ENCODE measurements at places on chromosomes 3 and 15.

- no peak for ATAC-seq
These were observed 202.2 kb upstream of the ADAMTS9 start for GRCh38 chr3:64890006-64890405.

DNA sequence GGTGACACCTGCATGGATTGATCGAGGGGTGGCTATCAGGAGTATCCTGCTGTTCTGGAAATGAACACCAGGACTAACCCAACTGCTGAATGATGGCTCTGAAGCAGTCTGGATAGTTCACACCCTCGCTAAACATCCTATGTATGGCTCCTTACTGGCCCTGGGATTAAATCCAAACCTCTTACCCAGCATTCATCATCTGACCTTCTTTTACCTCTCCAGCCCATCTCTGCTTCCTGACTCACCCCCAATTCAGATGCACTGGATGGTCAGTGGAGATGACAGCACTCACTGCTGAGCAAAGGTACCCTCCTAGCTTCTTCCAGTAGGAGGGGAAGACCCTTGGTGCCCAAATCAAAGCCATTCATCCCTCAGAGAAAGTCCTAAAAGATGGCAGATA is 235.2 kb upstream of the TRIM42 start:
- ATAC-seq, result no peak

GRCh38 chr3:20091331-20092047 is 51.2 kb downstream of the KAT2B start:
- no peak for ATAC-seq

- no peak for ATAC-seq
These were observed 362.3 kb downstream of the WDR72 start for GRCh38 chr15:53397041-53397616.

DNA sequence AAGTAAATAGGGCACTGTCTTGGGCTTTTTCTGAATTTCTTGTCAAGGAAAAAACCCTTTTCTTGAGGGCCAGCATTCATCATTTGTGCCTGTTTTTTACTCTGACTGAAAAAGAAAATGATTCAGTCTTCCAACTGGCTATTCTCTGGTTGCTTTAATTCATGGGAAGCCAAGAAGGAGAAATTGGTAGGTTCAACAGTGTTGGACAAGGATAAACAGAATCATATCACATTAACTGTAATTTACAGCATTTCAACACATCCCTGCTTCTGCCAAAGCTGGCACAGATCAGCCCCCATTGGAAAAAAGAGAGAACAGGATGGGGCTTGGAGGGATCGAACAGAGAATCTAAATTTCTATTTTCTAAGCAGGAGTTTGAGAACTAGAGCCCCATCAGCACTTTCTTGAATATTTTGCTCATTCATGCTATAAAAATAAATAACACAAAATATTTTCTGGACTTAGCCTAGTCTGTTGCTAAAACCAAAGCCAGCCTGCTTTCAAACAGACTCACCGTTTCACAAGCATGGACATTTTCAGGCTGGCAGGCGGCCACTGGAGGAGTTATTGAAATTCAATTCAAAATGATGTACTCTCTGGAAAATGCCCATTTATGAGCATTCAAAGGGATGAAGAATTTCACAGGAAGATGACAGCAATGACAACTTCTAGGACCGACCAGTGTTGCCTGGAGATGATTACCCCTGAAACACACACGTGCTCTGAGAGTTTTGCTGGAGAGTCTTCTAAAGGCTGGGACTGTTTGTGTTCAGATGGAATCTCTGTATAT is 181.2 kb downstream of the WNT5A start:
- ATAC-seq, result no peak
